Progenitor cell of endocrine pancreas (in vitro differentiated cells): ENCODE measurements at places on chromosomes 2 and 18. TPM values are rescaled to one million over a fixed set of nuclear protein-coding genes. Genes with fewer than 3 reads are reported as not detected.

Gene MDH1B
- 2.8 and 3.0 TPM in 2 replicates for total RNA-seq

DNA sequence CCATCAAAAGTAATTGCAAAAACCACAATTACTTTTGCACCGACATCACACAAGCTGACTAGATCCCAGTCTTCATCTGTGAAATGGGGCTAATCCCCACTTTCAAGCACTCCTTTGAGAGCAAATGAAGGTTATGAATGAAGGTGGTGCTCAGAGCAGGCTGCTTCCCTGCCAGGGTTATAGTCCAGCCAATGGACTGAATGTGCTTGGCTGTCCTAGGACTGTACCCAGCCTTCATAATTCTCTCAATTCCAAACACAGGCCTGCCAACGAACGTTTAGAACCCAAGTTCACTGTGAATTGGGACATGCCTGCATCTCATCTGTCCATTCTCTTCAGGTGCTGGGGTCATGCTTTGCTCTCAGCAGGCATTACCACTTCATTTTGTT is 27.8 kb upstream of the ICOS start:
- H3K4me3 ChIP-seq = no peak overlapping the region
- no peak overlapping the region for H3K27ac ChIP-seq
- H3K36me3 ChIP-seq = no peaks in the 10 kb centered on the region
- DNase-seq = no peak
- no peaks in the 10 kb centered on the region for H3K27me3 ChIP-seq
- H3K4me1 ChIP-seq = no peaks in the 10 kb centered on the region

DNA sequence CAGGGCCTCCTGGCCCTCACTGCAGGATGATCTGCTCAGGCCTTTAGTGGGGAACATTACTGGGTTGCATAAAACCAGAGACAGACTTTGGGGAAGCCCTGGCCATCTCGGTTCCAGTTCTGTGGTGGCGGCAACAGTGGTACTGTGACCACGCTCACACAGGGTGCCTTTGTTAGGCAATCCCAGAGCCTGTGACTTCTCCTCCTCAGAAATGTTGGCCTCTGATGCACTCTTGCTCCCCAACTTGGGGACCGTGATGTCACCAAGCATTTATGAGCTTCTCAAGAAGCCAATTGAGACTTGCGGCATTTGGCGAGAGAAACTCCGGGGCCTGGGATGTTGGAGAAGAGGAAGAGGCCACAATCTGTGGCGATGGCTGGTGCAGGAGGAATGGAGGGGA is 80.9 kb upstream of the PKDCC start:
- no peak overlapping the region for H3K27ac ChIP-seq
- H3K4me3 ChIP-seq = no peak overlapping the region
- H3K36me3 ChIP-seq = no peaks in the 10 kb centered on the region

Gene SRD5A2
- total RNA-seq = 0.07 TPM in 1 of 2 replicates, not detected in the other

DNA sequence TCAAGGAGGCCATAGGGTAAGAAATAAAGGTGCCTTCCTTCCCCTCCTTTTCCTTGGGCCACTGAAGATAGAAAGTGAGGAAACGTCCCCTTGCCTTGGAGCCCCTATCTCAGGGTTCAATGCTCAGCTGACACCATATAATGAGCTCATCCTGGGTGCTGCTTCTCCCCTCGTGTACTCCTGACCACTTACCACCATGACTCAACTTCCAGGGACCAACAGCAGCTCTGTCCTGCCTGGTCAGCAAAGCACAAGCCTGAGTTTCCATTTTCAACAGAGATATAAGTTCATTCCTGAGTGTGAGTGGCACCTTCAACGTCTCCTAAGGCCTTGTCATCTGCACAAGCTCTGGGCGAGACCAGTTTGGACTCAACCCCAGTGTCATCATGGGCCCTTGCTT is 151.2 kb downstream of the CAPN13 start:
- H3K36me3 ChIP-seq = no peaks in the 10 kb centered on the region
- peaks cover 2% of the 10 kb centered on the region for H3K4me1 ChIP-seq
- no peaks in the 10 kb centered on the region for H3K27me3 ChIP-seq
- DNase-seq = no peak

DNA sequence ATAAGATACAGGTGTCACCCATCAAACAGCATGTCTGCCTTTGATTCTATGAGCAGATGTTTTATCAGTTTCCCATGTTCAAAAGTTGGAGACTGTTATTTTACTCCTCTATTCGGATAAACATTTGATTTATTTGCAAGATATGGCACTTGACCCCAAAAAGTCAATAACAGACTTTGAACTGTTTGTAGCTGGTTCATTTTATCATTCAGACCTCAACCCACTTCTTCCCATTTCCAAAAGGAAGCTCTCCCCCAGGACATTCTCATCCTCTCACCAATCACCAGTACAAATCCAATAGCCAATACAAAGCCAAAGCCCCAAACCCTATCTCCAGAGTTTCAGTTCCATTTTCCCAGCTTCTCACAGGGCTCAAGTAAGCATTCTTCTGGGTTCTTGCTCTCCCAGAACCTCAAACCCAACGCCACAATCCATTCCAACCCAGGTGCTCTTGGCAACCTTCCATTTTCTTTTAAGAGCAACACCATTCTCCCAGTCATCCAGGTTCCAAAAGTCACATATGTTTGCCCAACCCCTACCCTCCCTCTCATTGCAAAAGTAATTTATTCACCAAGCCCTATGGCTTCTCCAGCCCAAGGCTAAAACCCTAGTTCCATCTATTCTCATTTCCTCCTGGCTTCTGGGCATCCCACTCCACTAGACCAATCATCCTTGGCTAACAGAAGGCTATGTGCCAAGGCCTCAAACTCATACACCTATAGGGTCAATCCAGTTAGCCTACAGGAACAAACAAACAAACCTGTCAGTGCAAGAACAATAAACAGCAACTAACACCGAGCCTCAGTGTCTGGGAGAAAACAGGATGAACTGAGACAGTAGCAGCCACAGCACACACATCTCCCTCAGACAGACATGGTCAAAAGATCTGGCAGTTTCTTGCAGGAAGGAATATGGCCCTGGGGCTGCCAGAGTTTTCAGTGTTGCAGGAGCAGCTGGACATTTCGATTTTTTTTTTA is 9.2 kb downstream of the ACVR1 start:
- peaks cover 1% of the 10 kb centered on the region for H3K36me3 ChIP-seq
- H3K27ac ChIP-seq = no peak overlapping the region
- no peak overlapping the region for H3K4me3 ChIP-seq

Gene CCDC68
- total RNA-seq = 2.2 and 2.9 TPM in 2 replicates

Gene COL5A2
- 4.5 and 6.4 TPM in 2 replicates for total RNA-seq
